ENCODE measurements at places on chromosomes 3 and 15.

- no peak for DNase-seq
Measured at GRCh38 chr3:194086388-194087075, 49.4 kb upstream of the HES1 start.

DNA sequence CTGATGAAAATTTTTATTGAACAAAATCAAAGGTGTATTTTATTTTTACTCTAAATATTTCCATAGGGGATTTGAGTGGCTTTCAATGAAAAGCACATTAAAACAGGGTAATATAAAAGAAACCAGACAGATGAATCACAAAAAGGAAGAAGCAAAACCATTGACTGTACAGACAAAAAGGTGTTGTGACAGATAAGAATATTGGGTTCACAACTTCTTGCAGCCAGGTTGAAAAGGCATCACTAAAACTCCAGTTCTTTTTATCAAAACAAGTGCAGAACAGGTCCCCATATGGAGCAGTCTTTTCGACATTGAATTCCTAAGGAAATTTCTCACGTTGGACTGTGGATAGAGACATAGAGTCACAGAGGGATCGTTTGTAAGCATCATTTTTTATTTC lies 53.8 kb downstream of the AGTR1 start:
- no peak for DNase-seq

DNA sequence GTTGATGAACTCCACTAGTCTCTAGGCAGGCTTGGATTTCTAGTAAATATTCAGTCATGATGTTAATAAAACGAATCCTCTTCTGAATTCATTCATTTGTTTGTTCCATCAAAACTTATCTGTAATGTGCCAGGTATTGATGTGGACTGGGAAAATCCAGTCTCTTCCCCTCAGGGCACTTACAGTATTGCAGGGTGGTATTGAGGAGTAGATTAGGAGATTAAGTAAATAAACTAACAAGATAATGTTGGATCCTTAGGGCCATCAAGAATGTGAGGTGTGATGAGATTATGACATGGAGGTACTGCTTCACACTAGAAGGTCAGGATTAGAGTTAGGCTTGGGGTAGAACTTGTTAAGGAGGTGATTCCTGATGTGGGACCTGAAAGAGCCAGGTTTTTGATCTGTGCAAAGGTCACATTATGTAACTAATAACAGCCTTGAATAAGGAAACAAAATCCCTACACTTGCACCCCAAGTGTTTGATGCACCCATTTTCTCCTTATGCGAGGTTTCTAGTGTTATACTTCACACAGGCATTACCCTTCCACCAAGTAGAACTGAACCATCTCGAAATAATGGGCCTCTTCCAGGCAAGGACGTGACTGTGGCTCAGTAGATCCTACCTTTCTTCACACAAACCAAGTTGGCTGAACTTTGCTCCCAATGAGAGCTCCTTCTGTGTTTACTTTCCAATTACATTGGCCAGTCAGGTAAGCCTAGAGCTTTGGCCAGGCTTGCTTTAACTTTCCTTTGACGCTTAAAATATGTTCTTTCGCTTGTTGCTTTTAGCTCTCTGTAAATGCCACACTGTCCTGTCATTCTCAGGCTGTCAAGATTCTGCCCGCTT lies 16.7 kb downstream of the MCTP2 start:
- no peak for DNase-seq

DNA sequence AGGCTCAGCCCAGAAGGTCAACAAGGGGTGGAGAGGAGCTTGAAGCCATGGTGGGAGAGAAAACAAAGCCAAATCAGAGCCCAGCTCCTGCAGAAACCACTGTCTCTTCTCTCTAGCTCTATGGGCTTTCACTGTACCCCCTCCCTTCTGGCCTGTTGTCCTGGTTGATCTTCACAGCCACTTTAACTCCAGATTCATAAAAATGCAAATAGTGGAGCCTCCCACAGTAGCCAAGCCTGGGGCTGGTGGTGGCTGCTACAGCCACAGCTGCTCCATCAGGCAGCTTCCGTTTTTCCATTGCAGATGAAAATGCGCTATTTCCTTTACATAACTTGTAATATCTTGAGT lies 20.7 kb upstream of the CAV3 start:
- DNase-seq, result no peak

DNA sequence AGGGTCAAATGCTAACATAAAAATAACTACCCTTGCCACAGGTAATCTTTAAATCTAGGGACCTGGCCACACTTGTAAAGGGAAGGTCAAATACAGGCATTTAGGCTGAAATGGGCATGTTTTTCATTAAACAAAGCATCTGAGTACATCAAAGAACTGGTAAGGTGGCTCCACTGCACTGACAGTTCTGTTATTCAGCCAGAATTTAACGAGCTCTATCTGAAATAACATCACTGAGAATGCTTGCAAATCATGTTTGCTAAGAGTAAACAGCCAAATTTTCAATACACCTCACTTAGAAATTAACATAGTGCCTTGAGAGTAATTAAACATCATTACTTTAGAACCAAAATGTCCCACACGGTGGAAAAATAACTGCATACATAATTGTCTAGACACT lies 118.9 kb downstream of the MTHFS start:
- no peak for DNase-seq

DNA sequence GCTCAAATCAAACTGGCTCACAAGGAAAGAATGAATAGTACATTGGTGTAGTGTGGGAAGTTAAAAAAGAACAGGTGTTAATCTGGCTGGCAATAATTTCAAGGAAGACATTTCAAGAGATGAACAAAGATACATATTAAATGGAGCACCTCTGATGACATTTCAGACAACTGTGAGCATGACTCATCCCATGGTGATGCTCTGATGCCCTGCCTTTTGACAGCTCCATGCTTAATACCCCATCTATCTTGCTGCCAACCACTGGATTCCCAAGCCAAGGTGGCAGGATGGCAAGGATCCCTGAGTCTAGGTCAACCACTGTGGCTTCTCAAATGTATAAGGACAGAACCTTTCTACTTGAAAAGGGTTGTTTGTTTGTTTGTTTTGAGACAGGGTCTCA lies 29.3 kb downstream of the LRRC2 start:
- peak; percentile 37 for DNase-seq

GRCh38 chr15:101464999-101465669 lies 24.4 kb downstream of the PCSK6 start:
- no peak for DNase-seq

GRCh38 chr3:69542089-69542804 lies 156.4 kb upstream of the FRMD4B start:
- no peak for DNase-seq

GRCh38 chr3:29649815-29650547 lies 369.1 kb downstream of the RBMS3 start:
- no peak for DNase-seq

- DNase-seq, result no peak
Measured at GRCh38 chr15:95365511-95366107, 964.9 kb upstream of the NR2F2 start.

GRCh38 chr15:76588811-76589747 lies 252.5 kb downstream of the ISL2 start:
- DNase-seq, result no peak

- peak; percentile 81 for DNase-seq
Measured at GRCh38 chr15:25849157-25849921, 13.8 kb downstream of the ATP10A start.

DNA sequence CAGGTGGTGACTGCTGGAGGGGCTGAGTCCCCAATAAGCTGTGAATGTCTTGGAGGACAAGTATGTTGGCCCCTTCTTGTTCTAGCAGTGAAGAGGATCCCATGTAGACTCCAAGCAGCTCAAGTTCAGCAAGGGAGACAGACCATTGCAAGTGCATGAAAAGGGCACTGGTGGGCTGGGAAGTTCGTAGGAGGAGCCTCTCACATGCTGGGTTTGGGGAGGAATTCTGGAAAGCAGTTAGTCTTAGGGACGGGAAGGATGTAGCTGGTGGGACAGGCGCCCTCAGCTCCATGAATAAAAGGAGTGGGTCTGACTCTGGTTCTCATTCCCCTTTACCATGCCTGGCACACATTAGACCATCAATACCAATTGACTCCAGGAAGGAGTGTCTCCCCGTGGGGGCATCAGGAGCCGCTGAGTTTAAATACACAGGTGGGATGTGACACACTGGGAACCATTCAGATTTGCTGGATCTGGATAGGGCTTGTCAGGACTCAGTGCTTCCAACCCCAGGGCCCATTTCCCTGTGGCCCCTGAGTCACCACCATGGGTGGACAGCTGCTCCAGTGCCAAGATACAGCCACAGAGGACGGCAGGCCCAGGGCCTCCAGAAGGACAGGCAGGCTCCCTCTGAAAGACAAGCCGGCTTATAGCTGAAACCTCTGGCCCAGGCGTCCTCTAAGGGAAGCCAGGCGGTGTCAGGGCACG lies 552 bp upstream of the XYLB start:
- no peak for DNase-seq

DNA sequence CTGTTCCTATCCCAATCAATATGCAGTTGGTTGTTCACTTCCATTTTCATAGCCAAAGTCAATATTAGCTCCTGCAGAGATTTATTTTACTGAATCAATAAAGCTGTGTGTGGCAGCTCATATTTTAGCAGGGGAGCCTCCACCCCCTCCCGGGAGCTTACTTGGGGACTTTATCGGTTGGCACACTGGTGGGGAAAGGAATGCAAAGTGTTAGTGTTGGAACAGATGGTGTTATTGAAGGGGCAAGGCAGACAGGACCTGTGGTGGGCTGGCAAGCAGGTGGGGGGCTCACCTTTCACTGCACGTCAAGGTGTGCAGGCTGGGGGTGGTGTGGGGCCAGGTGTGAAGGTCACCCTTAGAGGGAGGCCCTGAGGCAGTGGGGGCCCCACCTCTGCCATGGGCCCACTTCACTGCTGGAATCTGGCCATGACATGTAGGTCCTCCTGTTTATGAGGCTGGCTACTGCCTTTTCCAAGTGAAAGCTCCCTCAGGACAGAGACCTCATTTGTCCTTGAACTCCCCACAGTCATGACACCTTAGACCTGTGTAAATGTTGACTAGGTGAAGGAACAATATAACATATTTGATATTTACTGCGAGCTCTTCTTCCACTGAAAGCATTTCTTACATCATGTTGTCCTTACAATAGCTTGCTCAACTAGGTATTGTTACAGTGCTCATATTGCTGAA lies 44.0 kb upstream of the SEC22A start:
- DNase-seq, result no peak

DNA sequence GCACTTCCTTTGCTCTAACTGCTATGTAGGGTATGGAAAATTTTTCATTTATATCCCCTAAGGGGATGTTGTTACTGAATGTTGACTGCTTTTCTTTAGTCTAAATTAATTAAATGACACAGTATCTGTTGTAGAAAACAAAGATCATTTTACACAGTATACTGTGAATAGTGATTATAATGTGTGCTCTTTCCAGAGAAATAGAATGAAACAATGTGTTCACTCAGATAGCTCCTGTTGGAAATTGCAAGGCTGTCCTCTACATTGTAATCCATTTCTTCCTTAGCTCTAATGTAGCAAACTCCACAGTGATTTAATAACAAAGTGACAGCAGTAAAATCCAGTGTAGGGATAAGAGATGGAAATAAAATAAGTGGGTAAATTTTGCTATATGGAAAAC lies 159.0 kb upstream of the VEPH1 start:
- DNase-seq, result no peak

DNA sequence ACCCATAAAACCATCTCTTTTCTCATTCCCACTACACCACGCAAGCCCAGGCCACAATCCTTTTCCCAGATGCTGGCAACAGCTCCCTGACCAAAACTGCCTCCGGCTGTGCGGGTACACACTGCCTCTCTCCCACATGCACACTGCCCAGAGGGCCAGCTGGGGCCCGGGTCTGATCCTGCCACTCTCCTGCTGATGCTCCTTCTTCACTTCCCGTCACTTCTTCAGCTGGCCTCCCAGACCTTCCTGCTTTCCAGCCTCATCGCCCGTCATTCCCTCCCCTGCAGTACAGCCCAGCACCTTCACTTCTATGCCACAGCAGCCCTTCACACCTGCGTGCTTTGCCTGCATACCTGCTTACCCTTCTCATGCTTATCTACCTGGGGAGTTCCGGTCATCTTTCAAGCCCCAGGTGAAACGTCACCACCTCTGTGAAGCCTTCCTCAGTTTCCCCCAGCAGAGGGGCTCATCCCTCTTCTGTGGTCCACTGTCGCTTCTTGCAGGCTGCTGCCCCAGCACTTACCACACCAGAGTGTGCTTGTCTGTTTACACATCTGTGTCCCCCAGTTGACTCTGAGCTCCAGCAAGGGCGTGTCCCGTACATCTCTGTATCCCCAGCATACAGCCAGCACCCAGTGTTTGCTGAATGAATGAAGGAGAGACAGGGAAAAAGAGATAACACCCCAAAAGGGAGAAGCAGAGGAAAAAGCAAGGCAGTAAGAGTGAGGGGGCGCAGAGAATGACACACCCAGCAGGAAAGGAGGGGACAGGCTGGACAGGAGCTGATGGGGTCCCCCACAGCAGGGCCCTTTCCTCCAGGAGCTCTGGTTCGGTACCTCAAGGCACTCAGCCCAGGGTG lies 22.2 kb downstream of the GRAMD2A start:
- no peak for DNase-seq

- no peak for DNase-seq
Measured at GRCh38 chr3:34183114-34183513, 384.7 kb downstream of the PDCD6IP start.

- peak; percentile 49 for DNase-seq
Measured at GRCh38 chr3:25572919-25573385, 91.8 kb downstream of the TOP2B start.

- no peak for DNase-seq
Measured at GRCh38 chr15:40114218-40114617, 5.5 kb upstream of the BMF start.

DNA sequence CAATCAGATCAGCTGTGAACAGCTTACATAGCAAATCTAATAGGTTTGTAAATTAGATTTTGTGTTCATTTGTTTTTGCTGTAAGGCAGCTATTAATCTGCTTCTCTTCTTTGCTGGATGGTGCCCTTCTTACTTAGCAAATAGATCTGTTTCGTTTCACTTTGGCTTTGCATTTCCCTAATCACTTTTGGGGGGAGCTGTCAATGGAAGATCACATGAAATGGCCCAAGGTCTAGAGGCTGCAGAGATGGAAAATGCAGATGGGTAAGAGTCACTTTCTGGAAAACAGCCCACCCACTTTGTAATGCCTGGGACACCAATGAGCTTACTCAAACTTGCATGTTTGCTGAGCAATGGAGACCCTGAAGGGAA lies 36.4 kb downstream of the ST8SIA2 start:
- DNase-seq, result no peak

DNA sequence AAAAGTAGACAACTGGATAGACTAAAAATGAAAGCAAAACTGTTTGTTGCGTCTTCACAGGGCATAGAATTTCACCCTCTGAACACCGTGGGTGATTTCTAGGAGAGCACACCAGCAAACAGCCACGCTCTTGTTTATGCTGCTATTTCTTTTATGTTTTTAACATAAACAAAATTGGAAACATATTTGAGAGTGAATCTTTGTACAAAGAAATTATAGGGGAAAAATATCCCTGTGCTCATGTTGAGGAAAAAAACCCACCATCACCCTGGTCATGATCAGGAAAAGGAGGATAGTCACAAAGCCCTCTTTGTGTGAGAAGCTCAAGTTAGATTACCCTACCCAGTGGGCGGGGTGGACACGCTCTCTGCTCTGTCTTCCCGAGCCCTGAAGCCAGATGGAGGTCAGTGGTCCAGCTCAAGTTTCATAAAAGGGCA lies 313.3 kb downstream of the SATB1 start:
- DNase-seq, result peak; percentile 33
